ENCODE measurements at places on chromosomes 6 and 20.
A peak's percentile ranks its signal among the peaks of the same experiment; 100 is the strongest.

DNA sequence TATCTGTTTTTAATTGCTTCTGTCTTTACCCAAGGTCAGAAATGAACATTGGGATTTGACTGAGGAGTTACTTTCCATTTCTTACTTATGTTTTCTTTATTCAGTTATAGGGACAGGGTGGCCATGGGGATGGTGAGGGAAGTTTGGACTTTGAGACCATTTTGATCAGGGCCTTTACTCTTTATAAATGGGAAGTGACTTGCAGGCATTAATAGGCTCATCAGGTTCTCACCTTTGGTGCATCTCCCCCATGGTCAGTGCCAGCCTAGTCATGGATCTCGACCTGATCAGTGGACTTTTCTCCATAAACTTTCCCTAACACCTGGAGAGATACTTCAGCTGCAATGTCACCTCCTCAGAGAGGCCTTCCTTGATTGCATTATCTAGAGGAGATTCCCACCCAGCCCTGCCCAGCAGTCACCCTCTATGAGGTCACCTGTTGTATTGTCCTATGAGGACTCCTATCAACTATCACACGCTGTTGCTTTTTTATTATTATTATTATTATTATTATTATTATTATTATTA is 16.8 kb upstream of the ZMYND8 start:
- DNase-seq, result no peak

GRCh38 chr6:32775071-32775470 is 11.7 kb upstream of the HLA-DQB2 start:
- no peak for DNase-seq

DNA sequence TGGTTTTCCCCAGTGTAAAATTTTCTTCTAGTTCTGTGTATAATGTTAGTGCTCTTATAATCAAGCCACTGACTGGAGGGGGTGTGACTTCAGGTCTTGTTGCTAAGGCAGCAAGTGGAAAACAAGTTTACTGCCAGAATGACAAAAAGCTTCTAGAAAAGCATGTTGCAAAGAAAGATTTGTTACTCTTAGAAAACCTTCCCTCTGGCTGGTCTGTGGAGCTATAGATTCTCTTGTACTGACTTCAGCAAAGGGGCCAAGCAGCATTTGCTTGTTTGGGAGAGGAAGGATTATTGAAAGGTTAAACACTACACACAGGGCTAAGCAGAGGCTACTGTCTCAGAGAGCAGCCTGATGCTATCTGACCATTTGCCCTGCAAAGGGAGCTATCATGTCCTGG is 288.8 kb downstream of the BTBD9 start:
- DNase-seq, result no peak

DNA sequence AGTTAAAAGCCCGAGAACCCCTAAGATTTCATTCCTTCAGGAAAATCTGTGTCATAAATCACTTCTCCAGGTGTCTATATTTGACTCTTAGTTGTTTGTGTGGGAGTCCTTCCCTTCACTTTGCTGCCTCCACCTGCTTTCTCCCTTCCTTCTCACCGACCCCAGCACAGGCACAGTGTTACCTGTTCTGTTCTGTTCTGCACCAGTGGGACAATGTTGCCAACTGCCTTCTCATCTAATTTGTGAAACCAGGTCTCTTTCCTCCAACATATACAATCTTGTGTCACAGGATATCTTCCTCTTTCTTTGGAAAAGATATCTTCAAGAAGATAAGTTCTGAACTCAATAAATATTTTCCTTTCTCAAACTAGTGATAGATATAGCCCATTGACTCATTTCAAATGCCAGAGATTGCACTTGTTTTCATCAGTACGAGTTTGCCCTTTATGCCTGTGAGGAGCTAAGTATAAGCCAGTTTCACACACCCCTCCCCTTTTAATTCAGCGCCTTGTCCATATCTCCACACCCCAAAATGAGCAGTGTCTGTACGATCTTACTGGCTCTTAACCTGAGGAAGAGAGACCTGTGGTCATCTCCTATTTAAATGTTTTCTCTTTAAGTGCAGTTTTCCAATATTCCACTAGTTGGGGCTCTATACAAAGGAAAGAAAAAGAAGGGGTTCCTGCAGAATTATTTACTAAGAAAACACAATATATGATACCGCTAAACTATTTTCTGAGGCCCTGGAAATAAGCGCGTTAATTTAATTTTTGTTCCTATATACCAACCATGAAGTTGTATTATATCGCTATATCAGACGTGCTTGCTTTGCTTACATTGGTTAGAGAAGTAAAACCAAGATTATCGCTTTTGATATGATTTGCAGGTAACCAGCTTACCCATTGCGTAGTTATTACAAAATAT is 81.6 kb upstream of the PREP start:
- peak; percentile 12 for DNase-seq

DNA sequence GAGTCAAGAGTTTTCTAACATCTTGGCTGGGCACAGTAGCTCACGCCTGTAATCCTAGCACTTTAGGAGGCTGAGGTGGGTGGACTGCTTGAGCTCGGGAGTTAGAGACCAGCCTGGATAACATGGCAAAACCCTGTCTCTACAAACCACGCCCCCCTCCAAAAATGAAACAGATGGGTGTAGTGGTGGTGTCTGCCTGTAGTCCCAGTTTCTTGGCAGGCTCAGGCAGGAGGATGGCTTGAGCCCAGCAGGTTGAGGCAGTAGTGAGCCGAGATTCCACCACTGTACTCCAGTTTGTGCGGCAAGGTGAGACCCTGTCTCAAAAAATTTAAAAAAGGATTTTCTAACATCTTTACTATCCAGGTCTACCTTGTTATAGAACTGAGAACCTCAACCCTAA is 22.0 kb downstream of the FAM8A1 start:
- DNase-seq, result no peak

- no peak for DNase-seq
These were observed 25.6 kb downstream of the DHX35 start for GRCh38 chr20:38987777-38988176.

DNA sequence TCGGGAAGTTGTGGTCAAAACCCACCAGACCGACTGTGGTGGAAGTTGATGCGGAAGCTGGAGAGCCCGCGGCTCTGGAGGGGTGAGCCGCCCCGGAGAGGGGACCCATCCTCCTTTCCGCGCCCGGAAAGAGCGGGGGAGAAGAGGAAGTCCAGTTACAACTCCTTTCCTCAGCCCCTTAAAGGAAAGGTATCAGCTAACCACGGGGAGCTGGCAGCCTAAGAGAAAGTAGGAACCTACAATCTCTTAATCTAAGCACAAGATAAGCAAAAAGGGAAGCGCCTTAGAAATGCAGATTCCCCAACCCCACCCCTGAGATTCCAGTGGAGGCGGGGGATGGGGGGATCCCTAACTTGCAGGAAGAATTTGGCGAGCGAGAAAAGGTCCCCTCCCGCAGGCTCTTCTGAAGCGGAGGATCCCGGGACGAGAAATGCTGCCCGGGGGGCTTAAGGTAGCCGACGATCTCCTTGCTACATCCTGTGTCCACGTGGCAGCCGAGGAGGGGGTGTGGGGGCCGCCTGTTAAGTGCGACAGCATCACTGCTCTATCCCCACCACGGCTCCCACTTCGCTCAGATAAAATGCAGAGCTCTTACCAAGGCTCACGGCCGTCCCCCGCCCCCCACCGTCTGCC is 87.5 kb downstream of the ZFP64 start:
- DNase-seq, result no peak

DNA sequence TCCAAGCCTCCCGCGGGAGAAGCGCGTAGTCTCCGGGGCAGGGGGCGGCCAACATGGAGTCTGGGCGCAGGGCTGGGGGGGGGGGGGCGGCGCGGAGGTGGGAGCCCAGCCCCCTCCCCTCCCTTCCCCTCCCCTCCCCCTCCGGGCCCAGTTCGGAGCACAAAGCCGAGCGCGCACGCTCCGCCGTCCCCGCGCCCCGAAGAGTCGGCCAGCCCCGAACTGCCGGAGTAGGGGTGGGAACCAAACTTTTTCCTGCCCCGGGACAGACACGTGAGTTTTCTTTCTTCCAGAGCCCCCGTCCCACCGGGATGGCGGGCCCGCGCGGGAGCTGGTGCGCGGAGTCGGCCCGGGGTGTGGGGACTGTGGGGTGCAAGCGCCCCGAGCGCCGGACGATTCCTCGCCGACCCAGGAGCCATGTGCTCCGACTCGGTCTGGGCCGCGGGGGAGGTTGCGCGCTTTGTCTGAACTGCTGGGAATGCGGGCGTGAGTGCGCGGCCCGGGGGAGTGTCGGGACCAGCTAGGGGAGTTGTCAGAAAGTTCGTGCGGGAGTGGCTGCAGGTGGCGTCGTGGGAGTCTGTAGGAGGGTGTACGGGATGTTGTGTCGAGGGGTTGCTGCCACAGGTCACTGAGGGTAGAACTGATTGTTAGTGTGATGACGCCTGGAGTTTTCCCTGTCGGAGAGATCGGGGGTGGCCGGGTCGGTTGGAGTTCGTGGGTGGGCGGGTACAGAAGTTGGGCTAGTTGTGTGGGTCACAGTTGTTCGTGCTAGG is 1.2 kb downstream of the TGIF2 start:
- DNase-seq, result no peak

Measured in hematopoietic multipotent progenitor cell treated with erythropoietin and hydrocortisone succinate and interleukin-3 and kit ligand, for 15 days (in vitro differentiated cells).